ENCODE measurements at places on chromosomes 2 and 18.

- DNase-seq, result no peak
Measured at GRCh38 chr2:63081404-63081803, 30.8 kb downstream of the OTX1 start.

- DNase-seq, result no peak
Measured at GRCh38 chr2:135743860-135744259, 2.2 kb downstream of the UBXN4 start.

DNA sequence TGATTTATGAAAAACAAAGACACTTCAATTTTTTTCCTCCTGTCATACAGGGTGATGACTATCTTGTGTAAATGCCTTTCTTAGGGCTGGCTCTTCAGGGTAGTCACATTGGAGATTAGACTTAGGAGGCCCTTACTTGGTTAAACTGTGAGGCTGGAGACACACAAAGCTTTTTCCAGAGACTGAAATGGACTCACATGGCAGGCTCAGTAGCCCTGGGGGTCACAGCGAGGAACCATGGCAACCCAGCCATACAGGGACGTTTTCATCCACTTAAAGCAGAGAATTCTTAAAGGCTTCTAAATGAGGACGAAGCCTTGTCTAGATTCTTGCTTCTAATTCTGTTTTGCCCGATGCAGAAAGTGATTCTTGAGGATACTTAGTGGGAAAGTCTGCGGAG is 57.3 kb upstream of the ZDBF2 start:
- DNase-seq, result no peak

GRCh38 chr2:72995430-72996116 is 75.9 kb downstream of the SFXN5 start:
- DNase-seq, result no peak

- no peak for DNase-seq
Measured at GRCh38 chr2:232348936-232349335, 29.6 kb upstream of the ALPP start.

DNA sequence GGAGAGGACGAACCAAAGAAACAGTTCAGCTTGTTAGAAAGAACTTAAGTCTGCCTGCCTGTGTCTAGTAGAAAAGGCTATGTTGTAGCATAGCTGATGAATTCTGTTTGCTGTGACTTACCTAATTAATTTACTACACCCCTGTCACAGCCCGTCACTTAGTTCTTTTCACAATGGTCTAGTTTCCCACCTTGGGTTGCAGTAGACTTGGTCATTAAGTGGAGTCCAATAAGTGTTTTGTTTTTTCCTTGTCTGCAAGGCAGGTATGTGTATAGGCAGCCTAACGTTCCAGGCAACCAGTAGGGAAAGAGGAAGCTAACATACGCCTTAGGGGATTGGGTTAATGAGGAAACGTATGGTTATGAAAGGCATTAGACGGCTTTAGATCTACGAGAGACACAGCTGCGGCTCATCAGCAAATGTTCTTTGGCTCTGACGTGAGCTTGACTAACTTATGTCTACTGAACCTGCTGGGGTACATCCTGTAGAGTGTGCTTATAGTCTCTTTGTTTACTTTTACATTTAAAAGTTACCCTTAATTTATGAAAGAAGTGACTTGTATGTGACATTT is 180.1 kb downstream of the PRPF40A start:
- no peak for DNase-seq

GRCh38 chr2:12488352-12489318 is 228.1 kb upstream of the TRIB2 start:
- DNase-seq, result no peak

GRCh38 chr2:171550613-171551012 is 28.3 kb downstream of the CYBRD1 start:
- DNase-seq, result peak; percentile 5

DNA sequence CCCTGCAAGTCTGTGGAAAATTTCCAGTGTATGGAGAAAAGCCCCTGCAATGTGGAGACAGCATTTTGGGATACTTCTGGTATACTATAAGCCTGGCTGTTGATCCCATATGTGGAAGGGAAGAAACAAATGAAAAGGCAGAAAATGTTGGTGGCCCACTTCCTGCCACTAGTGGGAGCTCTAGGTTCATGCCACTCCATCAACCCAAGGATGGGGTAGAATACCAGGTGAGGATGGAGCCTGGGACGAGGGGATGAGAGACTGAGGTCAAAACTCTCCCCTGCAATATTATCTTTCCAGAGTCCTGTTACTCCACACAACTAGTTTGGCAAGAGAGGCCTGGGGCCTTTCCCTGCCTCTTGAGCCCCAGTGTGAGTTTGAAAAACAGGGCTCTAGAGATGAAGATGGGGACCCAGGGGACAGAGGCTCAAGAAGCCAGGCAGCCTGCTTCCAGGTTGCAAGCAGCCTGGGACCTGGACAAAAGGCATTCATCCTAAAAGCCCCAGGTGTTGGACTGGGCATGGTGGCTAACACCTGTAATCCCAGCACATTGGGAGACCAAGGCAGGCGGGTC is 31.9 kb downstream of the BMP10 start:
- DNase-seq, result no peak

- no peak for DNase-seq
Measured at GRCh38 chr18:21799721-21800120, 59.1 kb downstream of the MIB1 start.

- no peak for DNase-seq
Measured at GRCh38 chr18:77811503-77811902, 561.9 kb downstream of the GALR1 start.

GRCh38 chr2:136407952-136408318 is 290.0 kb upstream of the CXCR4 start:
- no peak for DNase-seq

- DNase-seq, result no peak
Measured at GRCh38 chr2:38652431-38653273, 13.3 kb upstream of the GALM start.

DNA sequence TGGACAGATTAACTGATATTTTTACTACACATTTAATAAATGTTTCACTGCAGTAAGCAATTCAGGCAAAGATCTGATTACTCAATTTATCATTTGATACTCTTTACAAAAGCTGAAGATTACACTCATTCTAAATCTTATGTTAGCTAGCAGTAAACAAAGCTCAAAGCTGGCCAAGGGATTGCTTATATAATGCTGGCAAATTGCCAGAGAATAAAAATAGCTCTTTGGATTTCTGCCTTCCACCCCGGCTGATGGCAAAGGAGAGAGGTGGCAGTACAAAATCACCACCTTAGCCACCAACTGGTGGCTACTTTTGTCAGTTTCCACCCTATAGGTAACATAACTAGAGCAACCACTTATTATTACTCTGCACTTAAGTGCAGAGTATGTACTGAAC is 320.5 kb downstream of the FSIP2 start:
- no peak for DNase-seq
